ENCODE measurements at places on chromosomes 6 and 20.

DNA sequence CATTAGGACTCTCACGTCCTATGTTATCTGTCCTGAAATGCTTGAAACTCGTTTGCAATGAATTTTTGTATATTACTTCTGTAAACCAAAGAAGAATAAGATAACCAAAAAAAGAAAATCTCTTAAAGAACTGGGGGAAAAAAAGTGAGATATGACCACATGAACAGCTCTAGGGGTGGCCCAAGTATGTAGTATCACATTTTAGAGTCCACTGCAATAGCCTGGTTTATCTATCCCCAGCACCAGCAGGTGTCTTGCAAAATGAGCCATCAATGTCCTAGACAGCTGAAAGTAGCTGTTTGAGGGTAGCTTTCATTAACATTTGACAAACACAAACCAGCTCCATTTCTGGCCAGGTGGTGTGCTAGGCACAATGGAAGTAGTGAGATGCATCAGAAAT, 102.8 kb downstream of the PXDC1 start:
- no peak for DNase-seq

DNA sequence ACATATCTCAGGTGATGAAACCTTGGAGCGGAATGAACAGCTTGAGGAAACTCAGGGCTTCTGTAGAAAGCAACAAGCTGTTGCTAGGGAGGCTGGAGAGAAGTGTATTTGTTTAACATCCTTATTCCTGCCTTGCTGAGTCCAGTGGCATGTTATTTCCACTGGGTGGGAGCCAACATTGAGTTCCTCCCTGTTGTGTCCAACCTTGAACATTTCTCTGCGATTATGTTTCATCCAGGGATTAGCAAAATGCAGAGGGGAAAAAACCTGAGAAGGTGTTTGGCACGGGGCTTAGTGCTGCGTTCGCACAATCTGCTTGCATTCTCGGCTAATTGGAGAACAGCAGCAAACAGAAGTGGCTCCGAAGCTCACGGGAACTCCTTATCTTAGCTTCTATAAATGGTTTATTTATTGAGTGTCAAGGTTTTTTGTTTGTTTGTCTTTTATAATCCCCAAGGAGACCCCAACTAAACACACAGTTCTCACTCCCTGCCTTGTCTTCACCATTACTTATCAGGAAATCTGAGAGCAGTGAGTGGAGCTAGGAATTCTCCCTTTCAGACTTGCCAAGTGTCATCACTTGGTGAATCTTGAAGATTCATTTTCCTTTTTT, 412.8 kb downstream of the CDC5L start:
- DNase-seq = no peak

DNA sequence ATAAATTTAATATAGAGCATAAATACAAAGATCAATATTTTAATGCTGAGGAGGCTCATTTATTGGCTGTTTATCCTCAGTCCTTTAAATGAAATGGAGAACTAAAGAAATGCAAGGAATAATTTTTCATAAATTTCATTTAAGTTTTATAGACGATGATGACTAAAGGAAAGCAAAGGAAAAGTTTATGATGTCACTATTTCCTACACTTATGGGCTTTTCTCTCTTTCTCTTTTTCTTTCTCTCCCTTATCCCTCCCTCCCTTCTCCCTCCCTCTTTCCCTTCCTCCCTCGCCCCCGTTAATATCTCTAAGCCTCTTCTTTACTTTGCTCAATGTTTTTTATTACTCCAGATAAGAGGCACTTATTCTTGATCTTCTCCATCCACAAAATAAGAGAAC, 889.7 kb upstream of the FLRT3 start:
- DNase-seq = no peak

DNA sequence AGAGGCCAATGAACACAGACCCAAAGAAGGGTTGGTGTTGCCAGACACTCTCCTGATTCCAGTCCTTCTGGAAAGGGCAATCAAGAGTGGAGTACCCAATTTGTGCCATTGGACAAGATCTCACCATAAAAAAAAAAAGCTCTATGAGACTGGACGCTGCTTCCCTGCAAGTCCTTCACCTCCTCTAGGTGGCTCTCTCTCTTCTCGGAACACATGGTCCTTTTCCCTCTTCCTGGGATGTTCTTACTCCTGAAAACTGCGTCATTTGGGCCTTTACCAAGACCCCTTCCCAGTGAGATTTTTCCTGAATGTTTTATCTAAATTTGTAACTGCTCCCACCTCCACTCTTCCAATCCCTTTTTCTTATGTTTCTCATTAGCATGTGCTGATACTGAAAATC, 280.8 kb downstream of the FOXA2 start:
- DNase-seq = no peak

- no peak for DNase-seq
These were observed 22.7 kb downstream of the GPR63 start for GRCh38 chr6:96814625-96815024.

All from NCI-H774 (cell line).